ENCODE measurements at places on chromosomes 12 and 14. TPM values are rescaled to one million over a fixed set of nuclear protein-coding genes. Genes with fewer than 3 reads are reported as not detected.

The EML5 gene
- total RNA-seq: 0.17 TPM

The TMEM233 gene
- 2.6 TPM for total RNA-seq

The GLTP gene
- total RNA-seq: 51.7 TPM

The LAG3 gene
- total RNA-seq: 0.45 TPM

The CAPZA3 gene
- total RNA-seq: not detected

The PLEKHD1 gene
- total RNA-seq: not detected

The KRT82 gene
- total RNA-seq: not detected

The LMNTD1 gene
- total RNA-seq: not detected

The VASH1 gene
- total RNA-seq: 1.8 TPM

The CD27 gene
- 0.19 TPM for total RNA-seq

The VRTN gene
- not detected for total RNA-seq

The CCDC38 gene
- total RNA-seq: not detected

The TMEM63C gene
- not detected for total RNA-seq

The G2E3 gene
- total RNA-seq: 29.0 TPM

The PPFIA2 gene
- total RNA-seq: not detected

The SRSF5 gene
- 126 TPM for total RNA-seq

The CDKL1 gene
- total RNA-seq: 3.0 TPM

The MYH6 gene
- not detected for total RNA-seq

The TAS2R19 gene
- 1.9 TPM for total RNA-seq

The CLEC4C gene
- total RNA-seq: not detected

The RHOJ gene
- total RNA-seq: not detected

The KLRD1 gene
- not detected for total RNA-seq

The MYF5 gene
- total RNA-seq: 957 TPM

The NOS1 gene
- total RNA-seq: not detected

The TMPRSS12 gene
- not detected for total RNA-seq

The ALDH2 gene
- total RNA-seq: 5.8 TPM

The NEMF gene
- total RNA-seq: 37.3 TPM

The IKBIP gene
- total RNA-seq: 87.6 TPM

The PRPH gene
- total RNA-seq: 0.26 TPM

The JPH4 gene
- total RNA-seq: not detected

The PIGH gene
- total RNA-seq: 11.3 TPM

The OXA1L gene
- 80.6 TPM for total RNA-seq

The OAS2 gene
- total RNA-seq: 2.9 TPM

The NKX2-1 gene
- total RNA-seq: not detected

The TEAD4 gene
- 31.3 TPM for total RNA-seq

The CIROP gene
- not detected for total RNA-seq

The LRP1 gene
- 89.0 TPM for total RNA-seq

The SMCO2 gene
- not detected for total RNA-seq

The SDR9C7 gene
- total RNA-seq: not detected

The TAS2R50 gene
- 0.75 TPM for total RNA-seq

The TMEM132C gene
- not detected for total RNA-seq

The GRIN2B gene
- total RNA-seq: not detected

The FICD gene
- total RNA-seq: 7.0 TPM

Data from LHCN-M2 (cell line).